ENCODE measurements at places on chromosomes 5 and 9.

DNA sequence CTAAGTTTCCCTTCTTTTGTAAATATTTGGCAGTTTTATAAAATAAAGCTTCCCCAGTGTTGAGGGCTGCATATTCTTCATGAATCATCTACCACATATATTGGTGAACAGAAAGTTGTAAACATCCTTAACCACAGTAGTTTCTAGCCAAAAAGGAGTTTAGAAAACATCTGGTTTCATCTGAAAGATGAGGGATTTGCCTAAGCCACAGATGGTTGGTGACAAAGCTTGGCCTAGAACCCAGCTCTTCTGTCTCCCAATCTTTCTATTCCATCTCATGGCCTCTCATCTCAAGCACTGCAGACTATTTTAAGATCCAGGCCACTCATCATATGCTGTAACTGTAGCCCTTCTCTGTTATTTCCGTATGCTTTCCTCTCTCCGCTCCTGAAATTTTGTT is 232.3 kb upstream of the TRPM3 start:
- no peak for DNase-seq

DNA sequence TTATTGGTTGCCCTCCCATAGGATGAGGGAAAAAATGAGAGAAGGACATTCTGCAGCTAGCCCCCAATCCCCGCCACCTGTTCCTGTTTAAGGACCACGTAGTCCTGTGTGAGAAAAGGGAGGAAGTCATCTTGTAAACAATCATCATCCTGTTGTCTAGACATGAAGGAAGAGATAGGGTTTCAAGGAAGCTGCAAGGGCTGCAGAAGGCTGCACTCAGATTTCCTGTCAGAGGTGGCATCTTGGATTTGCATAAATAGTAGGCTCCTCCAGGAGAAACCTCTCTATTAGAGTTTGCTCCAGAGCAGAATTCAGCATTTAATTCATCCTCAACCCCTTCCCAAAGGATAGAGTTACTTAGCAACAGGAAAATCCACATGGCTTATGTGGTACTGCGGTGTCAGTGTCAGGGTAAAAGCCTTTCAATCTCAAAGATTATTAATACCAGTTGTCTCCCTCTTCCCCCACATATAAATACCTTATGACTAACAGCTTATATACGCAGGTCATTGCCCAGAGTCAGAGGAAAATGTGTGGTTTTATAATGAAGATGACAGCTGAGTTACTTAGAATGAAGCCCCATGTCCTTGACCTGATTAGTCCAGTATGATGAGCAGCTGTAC is 4.6 kb upstream of the DNAJC18 start:
- no peak for DNase-seq

GRCh38 chr9:14769230-14769571 is 46.7 kb upstream of the CER1 start:
- DNase-seq: no peak

DNA sequence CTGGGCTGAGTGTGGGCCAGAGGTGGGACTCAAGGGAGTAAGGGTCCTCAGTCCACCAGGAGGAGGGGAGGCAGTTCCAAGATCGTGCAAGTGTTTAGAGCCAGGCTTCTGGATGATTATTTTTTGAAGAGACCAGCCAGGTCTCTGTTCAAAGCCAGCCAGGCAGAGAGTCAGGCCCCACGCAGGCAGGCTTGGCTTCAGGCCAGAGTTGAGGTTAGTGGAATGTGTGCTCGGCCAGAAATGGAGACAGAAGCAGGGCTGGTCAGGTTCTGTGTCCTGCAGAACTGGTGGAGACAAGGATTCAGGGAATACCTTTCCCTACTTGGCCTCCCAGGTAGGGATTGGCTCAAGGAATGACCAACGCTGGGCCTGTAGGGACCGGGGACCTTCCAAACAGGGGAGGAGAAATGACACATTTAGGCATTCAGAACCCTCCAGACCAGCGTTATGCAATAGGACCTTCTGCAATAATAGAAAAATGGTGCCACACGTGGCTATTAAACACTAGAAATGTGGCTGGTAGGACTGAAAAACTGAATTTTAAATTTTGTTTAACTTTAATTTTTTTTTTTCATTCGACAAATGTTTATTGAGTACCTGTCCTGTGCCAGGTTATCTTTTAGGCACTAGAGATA is 106.2 kb downstream of the CMYA5 start:
- DNase-seq: no peak

DNA sequence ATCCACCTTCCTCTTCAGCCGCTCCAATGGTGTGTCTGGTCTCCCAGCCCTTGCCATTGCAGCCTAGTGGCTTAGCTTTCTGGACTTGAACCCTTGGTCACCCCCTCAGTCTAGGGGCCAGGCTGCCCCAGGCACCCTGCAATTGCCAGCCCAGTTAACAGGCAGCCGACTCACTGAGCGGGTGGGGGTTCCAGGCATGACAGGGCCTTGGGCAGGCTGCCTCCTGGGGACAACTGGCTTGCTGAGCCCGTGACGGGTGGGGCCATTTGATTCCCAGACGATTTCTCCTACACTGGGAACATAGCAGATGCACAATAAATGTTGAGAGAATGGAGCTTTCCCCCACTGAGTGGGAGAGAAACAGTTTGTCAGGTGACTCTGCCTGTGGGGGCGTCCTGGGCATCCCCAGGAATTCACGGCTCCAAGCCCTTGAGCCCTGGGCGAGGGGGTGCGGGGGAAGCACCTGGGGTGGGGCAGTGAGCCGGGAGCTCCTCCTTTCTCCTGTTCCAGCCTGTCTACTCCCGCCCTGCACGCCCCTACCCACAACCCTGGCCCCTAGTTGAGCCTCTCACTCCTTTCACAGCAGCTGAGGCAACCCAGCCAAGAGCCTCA is 12.6 kb upstream of the AQP7 start:
- DNase-seq: no peak

GRCh38 chr5:157379983-157380382 is 80.0 kb upstream of the NIPAL4 start:
- no peak for DNase-seq

DNA sequence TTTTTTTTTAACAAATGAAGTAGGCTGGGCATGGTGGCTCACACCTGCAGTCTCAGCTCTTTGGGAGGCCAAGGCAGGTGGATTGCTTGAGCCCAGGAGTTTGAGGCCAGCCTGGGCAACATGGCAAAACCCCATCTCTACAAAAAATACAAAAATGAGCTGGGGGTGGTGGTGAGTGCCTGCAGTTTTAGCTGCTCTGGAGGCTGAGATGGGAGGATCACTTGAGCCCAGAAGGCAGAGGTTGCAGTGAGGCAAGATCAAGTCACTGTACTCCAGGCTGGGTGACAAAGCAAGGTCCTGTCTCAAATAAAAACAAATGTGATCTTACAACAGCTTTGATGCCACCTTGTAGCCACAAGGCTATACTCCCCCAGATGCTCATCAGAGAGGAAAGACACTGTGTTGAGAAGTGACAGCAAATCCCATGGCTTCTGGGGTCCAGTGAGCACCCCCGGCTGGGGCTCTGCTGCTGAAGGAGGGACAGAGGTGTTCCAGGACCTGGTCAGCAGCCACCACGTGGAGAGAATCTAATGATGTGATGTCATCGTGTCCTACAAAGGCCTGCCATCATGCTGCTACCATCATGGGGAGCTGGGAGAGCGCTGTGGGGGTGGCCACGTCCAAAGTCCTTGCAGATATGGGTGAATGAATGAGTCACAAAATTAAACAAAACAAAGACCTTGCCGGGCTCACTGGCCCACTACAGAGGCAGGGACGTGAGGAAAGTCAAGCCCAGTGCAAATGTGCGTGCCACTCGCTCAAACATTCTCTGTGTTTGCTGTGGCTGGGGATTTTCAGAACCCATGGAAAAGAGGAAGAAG is 60.7 kb downstream of the PRRT1B start:
- DNase-seq: no peak

DNA sequence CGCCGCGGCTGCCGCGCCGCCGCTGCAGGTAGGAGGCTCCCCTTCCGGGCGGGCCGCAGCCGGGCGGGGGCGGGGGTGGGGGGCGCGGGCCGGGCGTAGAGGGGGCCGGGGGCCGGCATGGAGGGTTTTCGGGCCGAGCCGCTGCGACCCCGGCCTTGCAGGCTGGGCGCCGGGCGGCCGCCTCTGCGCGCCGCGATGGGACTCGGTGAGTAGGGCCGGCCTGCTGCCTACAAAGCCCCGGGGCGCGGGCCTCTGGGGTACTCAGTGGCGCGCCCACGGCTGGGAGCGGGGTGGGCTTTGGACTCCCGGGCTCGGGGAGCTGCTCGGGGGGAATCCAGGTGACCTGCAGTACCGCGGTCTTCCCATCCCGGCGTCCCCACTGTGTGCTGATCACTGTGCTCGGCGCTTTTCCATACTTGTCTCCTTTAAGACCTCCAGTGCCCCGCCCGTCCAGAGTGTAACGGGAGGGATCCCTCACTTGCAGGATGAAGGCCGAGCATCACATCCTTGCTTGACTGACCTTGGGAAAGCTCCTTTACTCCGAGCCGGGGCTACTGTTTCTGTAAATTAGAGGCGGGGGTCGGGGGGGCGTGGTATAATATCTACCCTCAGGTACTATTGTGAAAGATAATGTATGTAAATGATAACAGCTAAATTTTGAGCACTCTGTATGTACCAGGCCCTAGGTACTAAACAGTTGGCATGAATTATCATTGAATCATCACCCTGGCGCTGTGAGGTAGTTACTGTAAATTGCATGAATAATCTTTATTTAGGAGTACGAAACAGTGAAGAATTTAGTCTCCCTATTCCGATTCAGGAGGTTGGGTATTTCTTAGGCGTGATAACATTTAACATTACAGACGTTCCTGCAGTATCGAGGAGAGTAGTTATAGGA is 672 bp downstream of the MSANTD3 start:
- DNase-seq: no peak

DNA sequence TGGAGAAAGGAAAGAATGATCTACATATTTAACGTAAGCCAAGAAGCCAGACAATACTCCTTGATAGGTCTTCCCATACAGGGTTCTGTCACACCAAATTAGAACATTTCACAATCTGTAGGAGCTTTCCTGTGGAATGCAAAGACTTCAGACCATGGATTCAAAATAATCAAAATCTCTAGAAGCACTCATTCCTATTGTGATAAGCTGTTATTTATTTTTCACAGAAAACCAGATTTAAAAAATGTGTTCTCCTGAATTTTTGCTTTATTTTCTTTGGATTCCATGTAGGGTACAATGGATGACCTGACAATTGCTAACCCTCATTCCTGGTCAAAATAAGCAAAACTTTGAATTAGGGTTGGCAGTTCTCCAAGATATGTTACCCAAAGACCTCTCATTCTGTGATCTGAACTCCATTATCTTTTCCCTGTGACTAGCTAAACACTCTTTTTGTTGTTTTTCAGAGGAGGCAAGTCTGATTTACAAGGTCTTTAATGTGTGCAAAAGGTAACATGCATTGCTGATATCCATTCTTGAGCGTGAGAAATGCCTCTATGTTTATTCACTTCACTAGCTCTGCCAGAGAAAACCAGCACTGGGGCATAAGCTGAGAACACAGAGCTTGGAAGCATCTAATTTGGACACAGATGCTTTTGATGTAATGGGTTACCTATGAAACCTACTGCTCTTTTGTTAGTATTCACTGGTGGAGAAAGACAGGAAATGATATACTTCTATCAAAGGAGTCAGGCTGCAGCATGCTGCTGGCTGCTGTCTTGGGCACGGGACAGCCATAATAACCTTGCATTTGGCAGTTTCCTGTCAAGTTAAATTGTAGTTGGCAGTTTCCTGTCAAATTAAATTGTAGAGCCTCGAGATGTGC is 31.4 kb downstream of the ACTBL2 start:
- no peak for DNase-seq

- DNase-seq: no peak
These were observed 48.9 kb downstream of the VAV2 start for GRCh38 chr9:133943036-133943780.

- no peak for DNase-seq
These were observed 391.4 kb downstream of the SH3GL2 start for GRCh38 chr9:17970277-17970676.

DNA sequence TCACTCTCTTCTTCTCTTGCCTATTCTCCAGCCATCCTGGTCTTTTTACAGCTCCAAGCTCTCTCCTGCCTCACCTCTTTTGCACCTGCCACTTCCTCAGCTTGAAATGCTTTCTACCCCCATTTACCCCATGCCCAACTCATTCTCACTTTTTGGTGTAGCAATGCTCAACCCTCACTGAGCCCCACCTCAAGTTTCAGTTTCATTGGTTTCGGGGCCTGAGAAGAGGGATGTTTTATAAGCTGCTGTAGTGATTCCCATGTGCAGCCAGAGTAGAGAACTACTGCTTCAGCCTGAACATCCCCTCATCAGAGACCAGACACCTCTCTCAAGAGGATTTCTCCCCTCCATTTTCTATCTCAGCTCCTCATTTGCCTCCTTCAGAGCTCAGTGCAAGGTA is 45.2 kb upstream of the FYB1 start:
- no peak for DNase-seq
